ENCODE measurements at places on chromosomes 3 and 15.

DNA sequence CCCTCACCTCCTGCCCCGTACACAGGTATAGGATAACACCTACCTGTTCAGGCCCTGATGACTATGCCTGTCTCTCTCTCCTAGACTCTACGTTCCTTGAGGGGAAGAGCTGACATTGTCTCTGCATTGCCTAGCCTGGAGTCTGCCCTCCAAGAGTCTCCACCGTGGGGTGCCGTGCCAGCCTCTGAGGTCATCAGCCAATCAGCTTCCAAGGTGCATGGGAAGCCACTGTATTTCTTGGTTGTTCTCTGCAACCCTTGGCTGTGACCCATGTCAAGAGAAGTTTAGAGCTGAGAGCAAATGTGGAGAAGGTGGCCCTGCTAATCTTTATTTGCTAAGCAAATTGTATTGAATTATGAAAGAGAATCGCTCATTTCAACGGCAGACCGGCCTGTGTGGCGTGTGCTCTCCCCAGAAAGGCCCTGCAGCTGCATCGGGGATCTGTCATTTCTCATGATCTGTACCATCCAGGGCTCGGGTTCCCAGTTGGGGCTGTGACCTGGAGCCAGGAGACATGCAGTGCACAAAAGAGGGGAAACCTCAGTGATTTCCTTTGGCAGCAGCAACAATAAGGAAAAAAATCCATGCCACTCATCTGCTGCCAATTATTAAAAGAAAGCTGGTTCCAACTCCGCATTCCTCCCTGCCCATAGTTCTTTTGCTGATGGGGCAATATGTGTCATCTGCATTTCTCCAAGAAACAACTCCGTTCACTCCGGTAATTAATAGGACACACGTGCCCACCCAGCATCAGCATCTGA lies 182.2 kb downstream of the MEGF11 start:
- no peak for DNase-seq

- no peak for DNase-seq
These were observed 404.8 kb downstream of the IGSF11 start for GRCh38 chr3:118629821-118630220.

DNA sequence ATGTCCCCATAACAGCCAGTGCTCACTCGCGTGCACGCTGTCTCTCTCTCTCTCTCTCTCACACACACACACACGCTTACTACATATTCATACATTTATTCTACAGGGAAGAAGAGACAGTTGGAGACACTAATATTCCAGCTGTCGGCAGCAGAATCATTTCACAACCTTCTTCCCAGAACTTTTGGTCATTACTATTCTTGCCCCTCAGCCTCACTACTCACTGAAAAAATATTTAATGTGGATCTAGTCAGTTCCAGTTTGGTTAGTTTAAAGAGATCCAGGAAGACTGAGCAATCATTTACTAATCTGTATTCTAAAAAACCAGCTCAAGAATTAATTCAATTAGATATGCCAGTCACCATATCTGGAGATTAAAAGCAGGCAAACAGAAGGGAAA lies 394.9 kb downstream of the PTPRG start:
- no peak for DNase-seq

DNA sequence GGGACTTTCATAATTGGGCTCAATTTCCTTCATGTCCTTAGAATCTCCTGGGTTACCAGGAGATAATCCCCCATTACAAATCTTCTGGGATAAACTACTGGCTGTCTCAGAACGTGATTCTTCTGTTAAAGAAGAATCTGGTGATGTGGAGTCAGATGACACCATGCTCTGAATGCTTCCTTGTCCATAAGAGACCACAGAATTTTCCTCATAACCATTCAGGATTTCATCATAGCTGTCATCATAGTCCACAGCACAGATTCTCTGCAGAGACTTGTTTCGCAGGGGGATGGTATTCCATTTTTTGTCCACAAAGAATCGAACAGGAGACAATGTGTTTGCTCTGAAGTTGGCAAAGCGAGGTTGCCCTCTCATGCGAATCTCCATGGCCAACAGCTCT lies 109.8 kb upstream of the TSPAN3 start:
- DNase-seq = no peak

DNA sequence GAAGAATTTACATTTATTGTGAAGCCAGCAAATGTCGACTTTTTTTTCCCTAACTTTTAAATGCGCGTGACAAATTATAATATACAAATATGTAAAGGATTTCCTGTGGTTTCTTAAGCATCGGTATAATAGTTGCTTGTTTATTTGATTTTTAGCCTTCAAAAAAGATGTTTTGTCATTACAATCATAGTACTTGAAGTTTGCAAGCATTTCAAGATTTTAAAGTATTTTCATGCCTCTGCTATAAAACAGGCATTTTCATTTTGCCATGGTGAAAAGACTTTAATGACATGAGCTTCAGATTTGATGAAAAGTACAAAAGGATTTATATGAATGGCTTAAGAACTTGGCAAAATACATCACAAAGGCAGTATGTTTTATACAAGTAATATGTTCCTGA lies 9.4 kb upstream of the P2RY12 start:
- no peak for DNase-seq

DNA sequence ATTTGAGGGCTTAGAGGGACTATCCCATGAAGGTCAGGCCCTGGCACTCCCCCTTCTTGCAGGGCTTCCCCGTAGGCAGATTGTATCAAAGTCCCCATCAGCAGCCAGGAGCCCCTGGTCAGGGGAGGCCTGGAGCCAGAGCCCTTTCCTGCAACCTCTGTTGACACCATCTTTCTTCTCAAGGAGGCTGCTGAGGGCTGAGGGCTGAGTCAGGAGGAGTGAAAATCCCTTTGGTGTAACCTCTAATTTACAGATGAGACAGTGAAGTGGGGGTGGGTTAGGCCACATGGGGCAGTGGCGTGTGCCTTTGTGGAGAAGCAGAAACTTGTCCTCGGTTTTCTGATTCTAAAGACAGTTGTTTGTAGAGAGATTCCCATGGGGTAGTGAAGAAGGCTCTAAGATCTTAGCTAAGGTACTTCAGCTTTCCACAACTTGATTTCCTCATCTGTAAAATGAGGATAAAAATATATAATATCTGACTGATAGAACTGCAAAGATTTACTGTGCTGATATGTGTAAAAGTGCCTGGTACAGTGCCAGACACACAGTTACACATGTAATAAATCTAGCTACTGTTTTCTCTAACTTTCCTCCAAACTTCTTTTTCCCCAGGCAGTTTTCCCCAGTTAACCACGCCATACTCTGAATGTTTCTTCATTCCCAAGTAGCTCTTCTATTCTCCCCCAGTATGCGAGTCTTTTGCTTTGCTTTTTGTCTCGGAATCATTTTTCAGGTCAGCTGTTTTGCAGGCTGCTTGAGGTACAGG lies 249.4 kb upstream of the TPM1 start:
- no peak for DNase-seq

DNA sequence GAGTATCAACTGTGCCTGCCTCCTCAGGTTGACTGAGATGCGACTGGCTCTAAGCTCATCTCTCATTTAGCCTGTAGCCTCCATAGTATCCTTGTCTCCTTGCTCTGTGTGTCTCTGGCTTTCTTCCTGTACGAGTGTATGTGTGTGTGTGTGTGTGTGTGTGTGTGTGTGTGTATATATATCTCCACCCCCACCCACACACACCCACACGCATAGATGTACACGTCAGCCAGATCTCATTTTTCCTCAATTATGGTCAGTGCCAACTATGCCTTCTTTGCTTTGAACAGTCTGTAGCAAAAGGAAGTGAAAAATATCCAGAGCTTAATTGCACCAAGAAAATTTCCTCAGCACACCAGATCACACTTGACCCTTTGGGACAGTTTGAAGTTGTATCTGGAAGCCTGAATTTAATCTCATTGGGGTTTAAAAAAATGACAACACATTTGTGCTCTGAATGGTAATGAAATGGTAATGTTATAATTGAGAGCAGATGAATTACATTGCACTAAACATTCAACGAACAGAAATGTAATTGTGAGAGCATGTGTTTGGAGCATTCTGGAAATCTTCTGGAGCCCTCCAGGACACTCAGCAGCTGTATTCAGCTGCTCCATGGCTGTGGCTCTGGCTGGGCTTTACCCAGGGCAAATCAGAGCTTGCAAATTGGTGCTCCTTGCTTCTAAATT lies 63.6 kb downstream of the RYR3 start:
- DNase-seq = no peak

GRCh38 chr15:68152342-68152741 lies 52.8 kb downstream of the CALML4 start:
- no peak for DNase-seq

- DNase-seq = no peak
These were observed 350.4 kb downstream of the CLSTN2 start for GRCh38 chr3:140285380-140285779.

- no peak for DNase-seq
These were observed 449.8 kb downstream of the EPHA6 start for GRCh38 chr3:97264180-97264579.

DNA sequence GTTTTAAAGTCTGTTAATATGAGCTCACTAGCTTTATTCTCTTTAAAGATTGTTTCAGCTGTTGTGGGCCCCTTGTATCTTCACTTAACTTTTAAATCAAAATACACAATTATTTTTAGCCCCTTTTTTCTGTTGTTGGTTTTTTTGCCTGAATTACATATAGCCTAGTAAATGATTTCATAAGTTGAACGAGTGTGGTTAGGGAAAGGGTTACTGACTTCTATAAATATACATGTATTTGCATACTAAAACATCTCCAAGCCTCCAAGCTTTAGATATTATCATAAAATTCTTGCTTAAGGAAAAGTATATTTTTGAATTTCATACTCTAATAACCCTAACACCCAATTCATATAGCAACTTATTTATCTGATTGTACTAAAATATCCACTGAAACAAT lies 73.2 kb upstream of the ARL6 start:
- DNase-seq = no peak

DNA sequence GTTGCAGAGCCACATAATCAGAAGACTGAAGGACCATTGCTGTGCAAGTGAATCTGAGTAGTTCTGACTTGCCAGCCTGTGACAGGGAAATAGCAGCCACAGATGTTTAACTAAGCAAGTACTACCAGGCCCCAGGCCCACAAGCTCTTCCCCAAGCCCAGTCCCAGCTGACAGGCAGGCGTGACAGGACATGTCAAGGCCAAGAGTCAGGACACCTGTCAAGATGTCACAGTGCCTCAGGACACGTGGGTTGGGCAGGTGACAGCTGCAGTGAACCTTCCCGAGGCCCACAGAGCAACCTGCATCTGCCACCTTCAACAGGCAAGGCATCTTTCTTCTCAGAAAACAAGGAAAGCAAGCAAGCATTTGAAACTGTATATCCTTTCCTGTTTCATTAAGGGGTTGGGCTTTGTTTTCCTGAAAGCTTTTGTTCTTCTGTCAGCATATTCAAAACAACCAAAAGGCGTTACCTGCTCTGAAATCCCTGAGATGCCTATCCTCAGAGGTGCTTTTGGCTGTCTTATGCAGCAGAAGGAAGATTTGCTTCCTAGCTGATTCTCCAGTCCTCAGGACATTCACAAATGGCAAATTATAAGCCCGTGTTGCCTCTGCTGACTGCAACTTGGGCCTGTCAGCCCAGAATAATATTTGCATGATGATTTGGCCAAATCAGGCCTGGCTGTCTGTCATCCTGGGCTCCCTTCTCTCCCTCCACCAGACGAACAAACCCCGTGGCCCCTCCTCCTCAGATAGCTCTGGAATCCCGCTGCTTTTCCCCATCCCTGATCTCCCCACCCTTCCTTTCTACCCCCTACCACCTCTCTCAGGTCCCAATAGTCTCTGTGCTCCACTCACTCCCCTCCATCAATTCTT lies 171.8 kb upstream of the WNT5A start:
- DNase-seq = no peak

- no peak for DNase-seq
These were observed 41.4 kb downstream of the SCAPER start for GRCh38 chr15:76863693-76864092.

GRCh38 chr15:67093504-67093862 lies 28.1 kb downstream of the SMAD3 start:
- no peak for DNase-seq

GRCh38 chr15:83398626-83399025 lies 48.5 kb upstream of the SH3GL3 start:
- no peak for DNase-seq

DNA sequence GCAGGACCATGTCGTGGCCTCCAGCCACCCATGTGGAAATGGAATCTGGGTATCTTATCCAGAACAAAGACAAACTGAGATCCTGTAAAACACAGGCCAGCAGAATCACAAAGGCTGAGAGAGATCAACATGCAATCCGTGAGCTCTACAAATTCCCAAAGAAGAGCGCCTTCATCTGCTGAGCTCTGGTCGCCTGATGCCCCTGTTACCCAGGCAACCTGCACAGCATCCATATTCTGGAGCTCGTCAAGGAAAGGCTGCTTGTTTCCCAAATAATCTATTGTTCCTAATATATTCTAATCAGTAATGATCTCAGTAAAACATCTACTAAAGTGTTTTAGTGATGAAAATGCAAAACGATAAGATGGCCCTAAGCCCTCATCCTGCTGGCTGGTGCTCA lies 133.6 kb downstream of the OCA2 start:
- DNase-seq = no peak

- DNase-seq = no peak
These were observed 860 bp downstream of the RASA2 start for GRCh38 chr3:141487521-141488252.

DNA sequence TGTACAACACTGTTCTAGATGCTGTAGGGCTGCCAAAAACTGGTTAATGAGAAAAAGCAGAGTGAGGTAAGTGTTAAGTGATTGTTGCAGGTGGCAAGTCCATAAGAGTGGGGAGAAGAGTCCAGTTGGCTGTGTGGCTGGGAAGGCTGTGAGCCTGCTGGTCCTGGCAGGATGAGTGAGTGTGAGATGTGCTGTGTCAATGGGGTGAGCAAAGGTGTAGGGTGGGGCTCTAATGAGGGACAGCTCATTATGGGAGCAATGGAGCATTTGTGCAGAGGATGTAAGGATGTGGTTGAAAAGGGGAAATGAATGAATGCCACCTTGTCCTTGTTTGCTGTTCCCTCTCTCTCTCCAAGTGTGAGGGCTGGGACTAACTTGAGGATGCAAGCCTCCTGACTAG lies 145.3 kb upstream of the ROPN1 start:
- DNase-seq = no peak

GRCh38 chr3:41199866-41200668 lies 762 bp downstream of the CTNNB1 start:
- DNase-seq = no peak

DNA sequence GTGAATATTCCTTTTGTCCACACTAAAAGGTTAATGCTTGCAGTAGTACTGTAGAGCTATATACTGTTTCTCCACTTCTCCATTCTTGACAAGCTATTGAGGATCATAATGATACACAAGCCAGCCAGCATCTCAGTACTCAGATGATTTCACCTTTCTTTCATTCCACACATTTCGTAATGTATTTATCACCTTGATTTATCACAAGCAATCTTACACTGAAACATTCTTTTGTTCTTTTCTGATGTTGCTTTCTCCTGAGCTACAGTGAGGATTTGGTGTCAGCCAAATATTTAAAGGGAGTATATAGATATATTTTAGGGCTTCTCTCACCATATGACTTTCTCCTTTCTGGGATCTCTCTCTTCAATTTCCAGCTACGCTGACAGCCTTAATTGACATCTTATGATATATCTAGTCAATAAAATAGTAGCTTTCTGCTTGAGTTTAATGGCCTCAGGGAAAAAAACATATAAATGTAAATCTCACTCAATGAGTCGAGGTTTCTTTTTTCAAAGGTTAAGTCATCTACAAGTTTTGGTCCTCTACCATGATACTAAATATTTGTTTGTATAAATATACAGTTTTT lies 1327.0 kb downstream of the NSUN3 start:
- no peak for DNase-seq

GRCh38 chr15:27254801-27255200 lies 283.8 kb downstream of the GABRG3 start:
- no peak for DNase-seq
